Right renal pelvis (tissue), 4 donors: ENCODE measurements at places on chromosomes 5 and 9.

- no peak for DNase-seq
Measured at GRCh38 chr9:29691758-29692407, 2118.6 kb upstream of the C9orf72 start.

DNA sequence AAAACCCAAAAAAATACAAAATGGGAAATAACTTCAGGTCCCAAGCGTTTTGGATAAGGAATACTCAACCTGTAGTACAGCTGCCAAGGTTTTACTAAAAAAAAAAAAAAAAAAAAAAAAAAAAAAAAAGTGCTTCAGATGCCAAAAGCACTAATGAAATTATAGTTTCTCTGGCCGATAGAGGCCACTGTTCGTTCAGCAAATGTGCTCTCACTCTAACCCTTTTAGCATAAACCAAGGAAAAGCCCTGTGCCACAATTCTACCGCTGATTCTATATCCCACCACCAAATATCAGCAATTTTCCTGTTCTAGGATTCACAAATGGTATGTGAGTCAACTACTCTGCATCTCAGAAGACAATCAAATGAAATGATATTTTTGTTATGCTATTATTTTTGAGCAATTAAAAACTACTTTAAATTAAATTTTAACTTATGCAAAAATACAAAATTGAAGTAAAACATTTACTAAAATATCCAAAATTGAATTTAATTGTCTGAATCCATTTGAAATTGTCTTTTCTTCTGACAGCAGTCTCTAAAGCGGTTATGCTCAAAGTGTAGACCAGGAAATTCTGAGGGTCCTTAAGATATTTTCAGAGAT is 79.8 kb downstream of the RICTOR start:
- DNase-seq = no peak

- DNase-seq = no peak
Measured at GRCh38 chr5:147920420-147921030, 14.2 kb upstream of the C5orf46 start.

GRCh38 chr5:89313044-89313443 is 430.1 kb upstream of the MEF2C start:
- DNase-seq = no peak

DNA sequence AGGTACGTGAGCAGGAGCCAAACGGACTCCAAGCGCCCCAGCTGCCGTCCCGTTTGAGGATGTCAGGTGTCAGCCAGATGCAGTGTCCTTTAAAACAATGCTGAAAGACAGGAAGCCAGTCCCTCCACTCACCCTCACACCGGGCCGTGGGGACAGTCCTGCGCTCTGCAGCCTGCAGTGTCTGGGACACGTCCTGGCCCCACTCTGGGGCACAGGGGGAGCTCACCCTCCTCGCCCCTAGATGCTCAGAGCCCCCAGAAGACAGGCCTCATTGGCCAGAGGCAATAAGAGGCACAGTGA is 79.7 kb downstream of the ZNF354C start:
- no peak for DNase-seq
